ENCODE measurements at places on chromosomes 12 and 14.

DNA sequence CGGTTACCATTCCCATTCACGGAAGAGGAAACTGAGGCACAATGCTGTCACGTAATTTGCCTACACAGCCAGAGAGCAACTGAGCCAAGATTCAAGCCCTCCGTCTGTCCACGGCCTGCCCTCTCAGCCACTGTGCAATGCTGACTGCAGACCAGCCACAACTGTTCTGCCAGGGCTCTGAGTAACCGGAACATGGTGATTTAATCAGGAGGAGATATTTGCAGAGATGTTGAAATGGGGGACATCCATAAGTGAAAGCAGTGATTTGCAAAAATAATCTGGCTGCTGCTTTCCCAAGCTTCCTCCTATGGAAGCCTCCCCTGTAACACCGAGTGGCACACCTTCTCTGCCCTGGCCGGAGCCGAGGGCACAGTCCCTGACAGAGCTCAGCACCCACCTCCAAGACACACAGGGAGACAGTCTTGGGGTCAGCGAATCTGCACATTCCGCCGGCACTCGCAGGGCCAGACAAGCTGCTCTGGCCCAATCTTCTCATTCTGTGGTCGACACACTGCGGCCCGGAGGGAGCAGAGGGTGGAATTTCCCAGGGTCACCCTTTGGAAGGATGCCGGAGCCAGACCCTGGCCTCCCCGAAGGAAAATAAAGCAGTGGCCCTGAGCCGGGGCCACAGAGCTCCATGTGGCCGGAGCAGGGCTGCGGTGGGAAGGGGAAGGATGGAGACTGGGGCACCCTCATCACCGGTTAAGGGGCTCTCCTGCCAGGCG lies 158.2 kb upstream of the DIO3 start:
- no peak for DNase-seq

GRCh38 chr12:49212572-49212971 lies 23.7 kb upstream of the TUBA1A start:
- no peak for DNase-seq

DNA sequence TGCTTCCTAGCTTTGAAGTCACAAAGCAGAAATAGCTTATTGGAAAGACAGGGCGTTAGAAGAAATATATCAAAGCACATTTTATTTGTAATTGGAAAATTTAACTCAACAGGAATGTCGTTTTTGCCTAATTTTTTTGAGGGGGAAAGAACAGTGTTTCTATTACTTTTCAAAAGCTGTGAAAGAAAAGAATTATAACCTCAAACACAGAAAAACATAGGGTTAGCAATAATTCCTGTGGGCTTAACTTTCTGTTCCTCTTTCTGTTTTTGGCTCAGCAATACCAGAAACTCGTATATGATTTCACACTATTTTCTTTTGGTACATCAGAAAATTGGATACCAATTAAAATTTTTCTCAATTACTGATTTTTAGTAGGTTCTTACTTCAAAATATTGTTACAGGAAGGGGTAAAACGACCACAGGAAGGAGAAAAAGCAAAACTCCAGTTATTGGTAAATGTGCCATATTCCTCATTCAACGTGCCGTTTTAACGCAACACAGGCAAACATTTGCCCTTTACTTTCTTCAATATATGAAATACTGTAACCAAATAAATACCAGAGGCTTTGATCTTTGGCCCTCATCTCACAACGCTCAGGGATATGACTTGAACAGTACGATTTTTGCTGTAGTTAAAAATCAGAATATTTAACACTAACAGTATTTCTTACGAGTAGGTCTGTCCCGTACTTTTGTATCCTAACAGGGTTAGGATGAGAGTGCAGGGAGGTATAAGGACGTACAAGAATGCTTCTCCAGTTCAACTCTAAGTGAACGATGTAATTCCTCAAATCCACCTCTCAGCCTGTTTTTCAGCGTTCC lies 1.3 kb upstream of the RNU6-7 start:
- no peak for DNase-seq

DNA sequence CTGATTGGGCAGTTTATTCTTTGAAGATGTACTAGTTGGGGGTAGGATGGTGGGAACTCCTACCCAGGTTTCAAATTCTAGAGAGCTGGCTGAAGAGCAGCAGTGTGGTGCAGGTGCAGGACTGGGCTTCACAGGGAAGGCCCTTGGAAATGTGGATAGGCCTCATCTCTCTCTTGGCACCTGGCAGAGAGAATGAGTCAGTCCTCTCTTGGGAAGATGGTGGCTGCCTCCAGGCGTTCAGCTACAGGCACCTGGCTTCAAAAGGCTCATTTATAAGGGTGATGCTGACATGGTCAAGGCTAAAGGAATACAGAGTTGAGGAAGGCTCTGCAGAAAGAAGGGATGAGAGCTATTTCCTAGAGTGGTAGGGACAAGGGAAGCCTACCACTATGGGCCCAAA lies 179.7 kb upstream of the VASH1 start:
- no peak for DNase-seq

- DNase-seq, result no peak
Measured at GRCh38 chr12:105393587-105393986, 63.1 kb downstream of the C12orf75 start.

- no peak for DNase-seq
Measured at GRCh38 chr12:123041811-123042655, 61.6 kb downstream of the ARL6IP4 start.

DNA sequence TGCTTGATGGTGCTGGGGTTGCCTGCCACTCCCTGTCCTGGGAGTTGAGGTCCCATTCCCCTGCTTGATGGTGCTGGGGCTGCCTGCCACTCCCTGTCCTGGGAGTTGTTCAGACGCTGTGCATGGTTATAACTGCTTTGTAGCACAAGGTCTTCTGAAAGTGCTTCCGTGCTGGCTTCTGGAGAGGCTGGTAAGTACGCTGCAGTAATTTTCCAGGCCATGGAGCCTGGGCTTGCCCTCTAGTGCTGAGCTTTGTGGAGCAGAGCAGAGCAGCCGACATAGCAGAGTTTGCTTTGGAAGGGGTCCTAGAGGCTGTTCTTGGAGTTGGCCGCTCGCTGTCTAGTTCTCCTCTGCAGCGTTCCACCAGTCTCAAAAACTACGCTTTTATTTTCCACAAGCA lies 6.3 kb downstream of the B4GALNT3 start:
- DNase-seq, result no peak

- DNase-seq, result no peak
Measured at GRCh38 chr12:93039062-93039461, 110.0 kb upstream of the EEA1 start.

DNA sequence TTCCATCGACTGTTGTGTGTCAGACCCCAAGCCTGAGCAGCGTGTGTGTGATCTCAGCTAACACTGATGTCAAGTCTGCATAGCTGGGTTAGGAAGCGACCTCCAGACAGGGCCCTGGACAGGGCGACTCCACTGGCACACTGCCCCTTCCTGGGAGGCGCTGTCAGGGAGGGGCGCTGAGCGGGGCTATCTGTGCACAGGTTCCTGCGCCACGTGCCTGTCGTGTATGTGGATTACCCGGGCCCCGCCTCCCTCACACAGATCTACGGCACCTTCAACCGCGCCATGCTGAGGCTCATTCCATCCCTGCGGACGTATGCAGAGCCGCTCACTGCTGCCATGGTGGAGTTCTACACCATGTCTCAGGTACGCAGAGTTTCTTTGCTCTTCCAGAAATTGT lies 53.9 kb downstream of the DYNC1H1 start:
- DNase-seq, result no peak

- DNase-seq, result no peak
Measured at GRCh38 chr14:101184104-101184455, 280.6 kb upstream of the RTL1 start.

DNA sequence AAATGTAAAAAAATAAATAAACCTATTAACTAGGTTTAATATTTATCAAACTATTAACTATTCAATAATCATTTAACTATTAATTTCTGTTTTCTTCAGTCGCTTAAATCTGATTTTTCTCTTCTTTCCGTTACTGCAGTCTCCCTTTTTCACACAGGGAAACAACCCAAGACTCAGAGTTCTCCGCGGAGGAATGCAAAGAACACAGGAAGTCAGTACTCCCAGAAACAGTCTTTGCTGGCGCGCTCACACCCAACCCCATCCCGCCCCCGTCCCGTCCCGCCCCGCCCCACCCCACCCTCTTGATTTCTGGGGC lies 351 bp upstream of the METTL17 start:
- DNase-seq, result no peak

DNA sequence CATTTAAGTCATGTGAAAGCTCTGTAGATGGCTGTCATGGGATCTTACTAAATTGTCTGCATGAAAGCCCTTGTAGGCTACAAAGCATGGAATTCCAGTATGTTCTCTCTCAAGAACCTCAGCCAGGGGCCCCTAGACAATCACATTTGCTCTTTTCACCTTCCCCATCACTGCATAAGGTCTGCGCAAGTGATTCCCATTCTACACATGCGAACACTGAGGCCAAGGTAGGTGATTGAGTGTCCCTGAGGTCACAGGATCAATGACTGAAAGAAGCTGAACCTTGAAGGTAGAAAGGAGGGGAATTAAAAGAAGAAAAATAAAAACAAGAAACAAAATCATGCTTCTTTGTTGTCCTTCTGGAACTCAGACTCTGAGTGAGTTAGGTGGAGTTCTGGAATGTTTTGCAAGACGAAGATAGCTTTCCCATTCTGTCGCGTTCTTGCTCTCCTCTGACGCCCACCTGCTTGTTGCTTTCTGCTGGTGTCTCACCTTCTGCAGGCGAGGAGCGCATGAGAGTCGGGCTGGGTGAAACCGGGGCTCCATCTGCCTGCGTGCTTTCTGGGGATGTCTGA lies 79.9 kb downstream of the SPRING1 start:
- DNase-seq, result no peak

DNA sequence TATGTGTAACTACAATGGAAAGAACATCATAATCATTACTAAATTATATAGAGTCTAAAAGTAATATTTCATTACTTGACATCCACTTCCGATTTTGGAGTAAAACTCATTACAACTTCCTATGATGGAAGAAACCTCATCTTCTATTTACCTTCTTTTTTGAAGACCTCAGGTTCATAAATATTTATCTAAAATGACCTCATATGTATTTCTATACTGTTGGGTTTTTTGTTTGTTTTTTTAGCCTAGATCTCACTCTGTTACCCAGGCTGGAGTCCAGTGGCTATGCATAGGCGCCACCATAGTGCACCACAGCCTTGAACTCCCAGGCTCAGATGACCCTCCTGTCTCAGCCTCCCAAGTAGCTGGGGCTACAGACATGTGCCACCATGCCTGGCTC lies 39.9 kb upstream of the BMAL2 start:
- DNase-seq, result no peak

GRCh38 chr12:21541773-21542172 lies 15.7 kb downstream of the SPX start:
- DNase-seq, result no peak

GRCh38 chr12:53483979-53484377 lies 15.3 kb downstream of the MAP3K12 start:
- DNase-seq, result no peak

GRCh38 chr12:53599579-53599978 lies 26.6 kb downstream of the ATF7 start:
- DNase-seq, result no peak

- no peak for DNase-seq
Measured at GRCh38 chr12:76444408-76444984, 96.3 kb upstream of the BBS10 start.
